Fibroblast of villous mesenchyme (primary cell): ENCODE measurements at places on chromosomes 7 and 10. TPM values are rescaled to one million over a fixed set of nuclear protein-coding genes. Genes with fewer than 3 reads are reported as not detected.

GRCh38 chr7:63080406-63080805 is 918.2 kb upstream of the ZNF722 start:
- DNase-seq: no peak

DNA sequence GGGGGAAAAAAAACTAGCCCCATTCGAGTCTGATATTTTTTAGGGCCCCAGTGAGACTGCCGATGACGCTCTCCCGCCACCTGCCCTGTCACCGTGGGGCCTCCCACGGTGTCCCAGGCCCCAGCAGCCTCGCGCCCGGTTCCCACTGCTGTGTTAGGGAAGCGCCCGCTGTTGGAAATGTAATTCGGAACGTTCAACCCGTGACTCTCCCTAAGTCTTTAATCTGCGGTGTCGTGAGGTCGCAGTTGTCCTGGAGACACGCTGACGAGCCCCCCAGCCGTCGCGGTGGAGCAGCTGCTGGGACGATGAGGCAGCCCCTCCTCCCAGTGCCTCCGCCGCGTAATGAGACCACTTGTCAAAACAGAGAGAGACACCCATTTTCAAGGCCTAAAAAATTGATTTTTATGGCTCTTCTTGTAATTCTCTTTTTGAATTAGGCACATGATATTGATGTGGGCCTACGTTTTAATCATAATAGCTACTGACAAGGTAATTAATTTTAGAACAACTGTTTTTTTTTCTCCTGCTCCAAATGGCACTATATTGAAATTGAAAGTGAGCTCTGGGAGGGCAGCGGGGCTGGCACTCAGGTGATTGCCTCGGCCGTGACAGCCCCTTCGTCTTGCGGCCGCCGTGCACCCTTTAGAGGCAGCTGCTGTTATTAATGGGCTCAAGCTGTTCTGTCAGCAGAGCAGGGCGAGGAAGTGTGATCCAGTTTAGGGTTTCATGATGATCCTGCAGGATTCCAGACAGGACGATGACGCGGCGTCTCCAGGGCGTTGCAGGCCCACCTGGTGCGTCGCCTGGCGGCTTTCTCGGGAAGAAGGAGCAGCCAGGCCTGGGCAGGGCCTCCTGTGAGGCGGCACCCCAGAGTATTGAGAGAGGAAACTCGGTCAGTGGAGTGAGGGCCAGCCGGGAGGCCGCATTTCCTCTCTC is 63.3 kb downstream of the NKX6-2 start:
- no peak for DNase-seq

DNA sequence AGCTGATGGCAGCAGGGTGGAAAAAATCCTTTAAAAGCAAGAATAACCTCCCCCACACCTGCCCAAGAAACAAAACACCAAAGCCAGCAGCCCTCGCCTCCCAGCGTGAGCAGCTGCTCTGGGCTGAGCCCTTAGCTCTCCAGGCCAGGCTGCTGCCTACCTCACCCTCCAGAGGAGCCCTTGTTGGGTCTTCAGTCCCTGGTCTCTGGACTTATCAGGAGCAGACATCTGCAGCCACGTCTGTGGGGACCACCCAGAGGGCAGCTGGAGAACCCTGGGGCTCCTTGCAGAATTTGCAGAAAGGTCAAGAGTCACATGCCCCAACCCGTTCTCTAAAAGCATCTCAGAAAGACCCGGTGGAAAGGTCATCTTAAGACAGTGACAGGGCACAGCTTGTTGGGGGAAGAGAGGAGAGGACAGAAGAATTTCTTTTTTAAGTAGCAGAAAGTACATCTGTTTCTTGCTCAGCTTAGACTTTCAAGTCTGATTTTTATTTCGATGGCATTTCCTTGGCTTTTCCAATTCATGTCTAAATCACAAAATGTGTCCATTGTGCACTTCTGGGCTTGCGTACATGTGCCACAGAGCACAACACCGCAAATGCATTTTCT is 425.7 kb upstream of the NFE2L3 start:
- DNase-seq: no peak

DNA sequence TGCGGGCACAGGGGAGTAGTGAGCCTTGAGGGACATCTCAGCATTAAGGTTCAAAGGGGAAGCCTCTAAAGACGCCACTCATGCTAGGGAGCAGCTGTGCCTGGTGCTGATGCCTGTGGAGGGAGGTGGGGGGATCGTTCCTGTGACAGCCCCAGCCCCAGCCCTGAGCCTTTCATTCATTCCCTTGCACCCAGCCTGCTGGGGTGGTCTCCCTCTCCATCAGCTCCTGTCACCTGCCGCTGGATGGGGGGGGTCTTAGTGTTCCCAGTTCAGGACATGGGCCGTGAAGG is 11.6 kb downstream of the ZNF316 start:
- DNase-seq: no peak

DNA sequence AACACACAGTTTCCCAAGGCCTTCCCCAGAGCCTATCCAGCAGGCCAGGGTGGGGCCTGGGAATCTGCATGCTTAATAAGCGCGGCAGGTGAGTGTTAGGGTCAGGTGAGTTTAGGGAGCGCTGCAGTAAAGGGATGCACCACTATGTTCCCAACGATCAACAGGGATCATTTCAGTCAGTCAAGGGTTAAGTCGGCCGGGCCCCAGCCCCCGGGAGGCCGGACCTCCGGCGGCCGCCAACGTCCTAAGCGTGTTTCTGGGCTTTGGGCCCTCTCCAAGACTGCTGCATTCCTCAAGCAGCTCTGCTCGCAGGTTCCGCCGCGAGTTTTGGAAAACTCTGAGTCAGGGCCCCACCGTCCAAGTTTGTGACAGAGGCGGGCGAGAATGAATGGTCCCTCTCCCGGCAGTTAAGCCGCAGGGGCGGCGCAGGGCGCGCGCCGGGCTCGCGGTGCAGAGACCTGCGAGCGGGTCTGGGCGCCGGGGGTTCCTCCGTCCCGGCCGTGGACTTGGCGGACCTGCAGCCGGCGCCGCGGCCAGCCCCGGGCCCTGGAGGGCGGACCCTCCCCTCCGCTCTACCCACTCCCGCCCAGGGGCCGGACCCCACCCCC is 81.6 kb downstream of the ARHGAP22 start:
- DNase-seq: peak; percentile 77

GRCh38 chr10:29345144-29345909 is 56.5 kb downstream of the LYZL1 start:
- DNase-seq: no peak

GRCh38 chr7:30736291-30736690 is 15.6 kb upstream of the INMT start:
- DNase-seq: no peak

GRCh38 chr7:74002474-74003017 is 25.4 kb upstream of the ELN start:
- DNase-seq: peak; percentile 52

Gene RASA4B
- total RNA-seq: 2.3 and 3.5 TPM in 2 replicates

DNA sequence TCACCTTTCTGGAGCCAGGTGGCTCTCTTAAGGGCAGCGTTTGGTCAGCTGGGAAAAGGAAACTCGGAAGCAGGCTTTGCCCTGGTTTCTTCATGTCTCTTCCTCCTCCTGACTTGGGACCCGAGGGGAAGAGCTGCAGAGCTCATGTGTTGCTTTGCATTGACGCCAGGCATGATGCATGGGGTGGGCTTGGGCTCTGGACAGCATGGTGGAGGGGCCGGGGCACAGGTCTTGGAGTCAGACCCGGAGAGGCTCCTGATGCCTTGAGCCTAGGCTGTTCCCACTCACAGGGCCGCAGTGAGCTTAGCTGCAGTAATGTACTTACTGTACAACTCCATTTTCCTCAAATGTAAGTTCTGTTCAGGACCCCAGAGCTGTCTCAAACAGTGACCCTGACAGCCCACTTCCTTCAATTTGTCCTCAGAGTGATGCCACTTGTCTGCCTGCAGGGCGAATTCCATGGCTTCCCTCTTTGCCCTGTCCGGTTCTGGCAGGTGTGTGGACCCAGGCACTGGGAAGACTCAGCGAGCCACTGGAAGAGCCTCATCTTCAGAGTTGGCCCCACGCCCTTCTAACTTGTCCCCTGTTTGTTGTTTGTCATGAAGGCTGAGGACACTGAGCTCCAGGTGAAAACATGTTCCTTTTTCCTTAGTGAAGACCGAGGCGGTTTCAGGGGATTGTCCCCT is 50.2 kb downstream of the ZNF467 start:
- no peak for DNase-seq

GRCh38 chr7:130134106-130134636 is 63.8 kb downstream of the KLHDC10 start:
- no peak for DNase-seq

Gene OGDHL
- total RNA-seq: under 0.01 and 0.32 TPM in 2 replicates

GRCh38 chr7:27102581-27103442 is at the start of gene HOXA2:
Gene HOXA2, minus strand, starts transcription at chr7:27102683. Its CDS starts 183 bp downstream, at chr7:27102500.
- DNase-seq: no peak

- DNase-seq: no peak
Measured at GRCh38 chr7:157002819-157003421, 7.5 kb downstream of the MNX1 start.

GRCh38 chr10:4488904-4489303 is 337.1 kb upstream of the AKR1E2 start:
- no peak for DNase-seq

- peak; percentile 38 for DNase-seq
Measured at GRCh38 chr7:30028749-30029635, 780 bp downstream of the PLEKHA8 start.

DNA sequence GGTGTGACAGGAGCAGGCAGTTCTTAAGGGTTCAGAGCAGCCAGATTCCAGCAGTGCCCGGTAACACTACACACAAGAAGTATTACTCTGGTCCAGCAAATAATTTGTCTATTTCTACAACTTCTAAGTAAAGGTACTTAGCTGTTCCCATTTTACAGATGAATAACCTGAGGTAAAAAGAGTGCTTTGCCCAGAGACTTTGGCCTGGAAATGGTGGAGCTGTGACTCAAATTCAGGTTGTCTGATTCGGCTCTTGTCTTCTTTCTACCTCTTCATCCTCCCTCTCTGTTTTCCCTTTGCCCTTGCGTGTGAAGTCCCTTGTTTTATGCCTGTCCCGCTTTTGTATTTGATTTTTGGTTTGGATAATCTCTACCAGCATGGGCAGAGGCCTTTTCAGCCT is 17.1 kb downstream of the SFRP5 start:
- DNase-seq: no peak

Gene PVRIG
- not detected in 2 replicates for total RNA-seq

DNA sequence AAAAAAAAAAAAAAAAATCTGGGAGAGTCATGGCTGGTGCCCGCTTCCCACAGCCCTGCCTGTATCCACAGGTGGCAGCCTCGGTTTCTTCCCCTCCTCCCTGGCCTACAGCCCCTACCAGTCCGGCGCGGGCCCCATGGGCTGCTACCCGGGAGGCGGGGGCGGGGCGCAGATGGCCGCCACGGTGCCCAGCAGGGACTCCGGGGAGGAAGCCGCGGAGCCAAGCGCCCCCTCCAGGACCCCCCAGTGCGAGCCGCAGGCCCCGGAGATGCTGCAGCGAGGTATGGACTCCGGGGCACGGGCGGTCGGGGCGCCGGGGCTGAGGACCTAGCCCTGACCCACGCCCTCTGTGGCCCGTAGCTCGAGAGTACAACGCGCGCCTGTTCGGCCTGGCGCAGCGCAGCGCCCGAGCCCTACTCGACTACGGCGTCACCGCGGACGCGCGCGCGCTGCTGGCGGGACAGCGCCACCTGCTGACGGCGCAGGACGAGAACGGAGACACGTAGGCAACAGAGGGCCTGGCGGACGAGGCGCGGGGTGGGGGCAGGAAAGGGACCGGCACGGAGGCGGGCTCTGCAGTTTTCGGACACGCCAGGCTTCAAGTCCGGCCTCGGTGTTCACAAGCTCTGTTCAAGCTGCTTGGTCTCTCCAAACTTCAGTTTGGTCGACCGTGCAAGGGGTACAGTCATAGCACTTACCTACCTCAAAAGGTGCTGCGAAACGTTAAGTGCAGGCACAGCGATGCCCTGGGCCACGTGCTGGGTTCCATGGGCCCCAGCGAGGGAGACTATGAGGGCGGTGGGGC is 3.9 kb downstream of the NFKB2 start:
- peak; percentile 85 for DNase-seq

- DNase-seq: no peak
Measured at GRCh38 chr10:3465406-3465891, 292.9 kb upstream of the PITRM1 start.

Gene LRRC18
- total RNA-seq: not detected in 2 replicates

DNA sequence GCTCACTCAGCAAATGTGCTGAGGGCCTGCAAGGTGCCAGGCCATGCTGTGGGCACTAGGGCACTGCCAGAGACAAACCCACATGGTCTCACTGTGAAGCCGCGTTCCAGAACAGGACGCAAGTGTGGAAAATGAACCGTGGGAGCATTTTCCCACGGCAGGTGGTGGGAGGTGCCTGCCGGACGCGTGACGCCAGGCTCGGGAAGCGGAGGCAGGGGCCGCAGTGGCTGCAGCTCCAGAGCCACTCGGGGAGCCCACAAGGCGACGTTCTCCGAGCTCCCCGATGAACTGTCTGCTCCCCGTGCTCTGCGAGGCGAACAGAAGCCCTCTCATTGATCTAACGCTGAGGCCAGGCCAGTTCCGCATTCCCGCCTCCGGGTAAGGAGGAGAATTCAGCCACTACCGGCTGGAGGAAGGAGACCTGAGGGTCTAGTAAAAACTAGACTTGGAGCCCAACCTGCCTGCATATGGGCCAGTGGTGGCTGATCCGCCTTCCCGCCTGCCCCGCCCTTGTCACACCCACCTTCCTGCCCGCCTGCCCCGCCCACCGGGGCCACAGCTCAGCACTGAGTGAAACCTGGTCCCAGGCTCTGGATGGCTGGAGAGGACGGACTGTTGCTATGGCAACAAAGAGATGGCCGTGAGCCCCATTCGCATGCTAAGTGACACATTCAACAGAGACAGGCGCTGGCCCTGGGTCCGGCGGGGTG is 13.1 kb downstream of the ADGRA1 start:
- no peak for DNase-seq

DNA sequence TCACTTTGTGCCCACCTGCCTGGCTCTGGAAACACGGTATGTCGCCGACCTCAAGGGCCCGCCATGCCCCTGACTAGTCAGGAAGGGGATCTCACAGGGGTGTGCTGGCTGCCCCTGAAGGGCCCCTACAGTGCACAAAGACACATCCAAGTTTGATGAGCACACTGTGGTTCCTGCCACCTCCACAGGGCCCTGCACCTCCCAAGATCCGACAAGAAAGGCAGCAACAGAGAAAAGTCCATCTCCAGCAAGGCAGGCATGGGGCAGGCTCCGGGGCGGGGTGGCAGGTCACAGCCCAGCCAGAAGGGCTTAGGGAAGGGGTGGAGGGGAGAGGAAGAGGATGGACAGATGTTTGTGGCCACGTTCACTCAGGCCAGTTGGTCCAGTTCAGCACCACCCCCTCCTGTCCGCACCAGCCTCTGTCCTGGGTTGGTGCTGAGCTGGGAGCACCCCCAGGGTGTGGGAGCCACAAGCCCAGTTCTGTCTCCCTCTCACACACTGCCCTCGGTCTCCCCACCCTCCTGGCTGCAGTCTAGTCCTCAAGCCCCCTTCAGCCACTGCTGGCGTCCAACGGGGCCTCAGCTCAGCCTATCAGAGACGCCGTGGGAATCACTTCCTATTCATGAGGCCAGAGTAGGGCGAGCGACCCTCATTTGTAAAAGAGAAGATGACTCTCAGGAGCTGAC is 11.5 kb downstream of the DRGX start:
- no peak for DNase-seq

- DNase-seq: no peak
Measured at GRCh38 chr10:10977226-10977956, 40.3 kb upstream of the CELF2 start.

DNA sequence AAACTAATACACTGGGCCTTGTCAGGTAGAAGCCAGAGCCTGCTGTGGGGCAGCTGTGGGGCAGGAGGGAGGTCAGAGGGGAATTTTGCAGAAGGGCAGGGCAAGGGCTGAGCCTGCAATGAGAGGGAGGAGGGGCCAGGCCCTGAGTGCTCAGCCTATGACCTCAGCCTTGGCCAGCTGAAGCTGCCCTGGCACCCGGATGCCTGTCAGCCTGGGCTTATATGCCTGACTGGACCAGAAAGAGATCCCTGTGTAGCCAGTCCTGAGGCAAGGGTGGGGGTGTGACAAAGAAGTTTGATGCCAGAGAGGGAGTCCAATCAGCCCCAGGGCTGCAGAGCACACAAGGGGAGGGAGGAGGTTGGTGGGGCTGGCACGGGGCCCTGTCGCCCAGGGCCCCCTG is 22.3 kb upstream of the PRRT4 start:
- no peak for DNase-seq
